ENCODE measurements at places on chromosomes 2 and 18.

DNA sequence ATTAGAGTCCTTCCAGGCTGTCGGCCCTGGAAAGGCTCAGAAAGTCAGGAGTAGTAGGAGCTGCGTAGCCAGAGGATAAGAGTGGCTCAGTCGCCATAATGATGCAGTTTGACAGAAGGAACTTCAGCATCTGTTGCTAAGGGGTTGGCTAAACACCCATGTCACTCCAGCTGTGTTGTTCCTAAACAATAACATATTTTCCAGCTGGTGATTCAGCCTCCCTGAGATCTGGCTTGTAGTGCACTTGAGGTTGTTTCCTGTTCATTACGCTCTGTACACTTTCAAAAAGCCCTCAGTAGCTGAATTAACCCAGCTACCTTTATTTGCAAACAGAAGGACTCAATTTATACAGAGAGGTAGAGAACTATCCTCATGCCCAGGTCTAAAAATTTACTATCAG is 39.7 kb upstream of the EPAS1 start:
- DNase-seq = peak; percentile 95

DNA sequence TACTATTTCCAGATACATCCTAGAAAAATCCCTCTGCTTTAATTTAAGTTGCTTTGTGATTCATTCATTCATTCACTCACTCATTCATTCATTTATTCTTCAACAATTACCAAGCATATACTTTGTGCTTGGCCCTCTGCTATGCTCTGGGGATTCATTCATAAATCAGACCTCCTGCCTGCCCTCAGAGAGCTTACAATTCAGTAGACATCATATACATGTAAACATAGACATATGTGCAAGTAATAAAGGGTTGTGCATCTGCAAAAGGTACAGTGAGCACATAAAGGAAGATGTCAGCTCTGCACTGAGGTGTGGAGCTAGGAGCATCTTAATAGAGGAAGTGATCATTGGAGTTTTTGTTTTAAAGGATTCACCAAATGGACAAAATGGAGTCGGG is 189.4 kb downstream of the AGPS start:
- no peak for DNase-seq

- peak; percentile 38 for DNase-seq
Measured at GRCh38 chr2:237715459-237715947, 83.1 kb upstream of the RBM44 start.

DNA sequence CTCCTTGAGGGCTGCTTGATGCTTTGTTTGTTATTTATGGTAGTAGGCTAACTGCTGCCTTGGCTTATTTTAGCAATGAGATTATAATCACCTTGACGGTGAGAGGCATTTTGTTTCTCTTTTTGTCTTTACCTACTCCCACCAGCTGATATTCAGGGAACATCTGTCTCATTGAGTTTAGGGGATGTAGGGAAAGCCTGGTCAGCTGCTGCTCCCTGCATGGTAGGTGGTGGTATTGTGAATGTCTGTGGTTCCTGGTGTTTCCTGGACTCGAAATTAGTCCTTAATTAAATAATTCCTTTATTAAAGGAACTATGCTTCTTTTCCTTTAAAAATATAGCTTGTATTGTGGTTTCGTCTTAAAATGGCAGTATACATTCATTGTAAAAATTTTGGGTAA is 77.8 kb downstream of the ADAM23 start:
- no peak for DNase-seq

DNA sequence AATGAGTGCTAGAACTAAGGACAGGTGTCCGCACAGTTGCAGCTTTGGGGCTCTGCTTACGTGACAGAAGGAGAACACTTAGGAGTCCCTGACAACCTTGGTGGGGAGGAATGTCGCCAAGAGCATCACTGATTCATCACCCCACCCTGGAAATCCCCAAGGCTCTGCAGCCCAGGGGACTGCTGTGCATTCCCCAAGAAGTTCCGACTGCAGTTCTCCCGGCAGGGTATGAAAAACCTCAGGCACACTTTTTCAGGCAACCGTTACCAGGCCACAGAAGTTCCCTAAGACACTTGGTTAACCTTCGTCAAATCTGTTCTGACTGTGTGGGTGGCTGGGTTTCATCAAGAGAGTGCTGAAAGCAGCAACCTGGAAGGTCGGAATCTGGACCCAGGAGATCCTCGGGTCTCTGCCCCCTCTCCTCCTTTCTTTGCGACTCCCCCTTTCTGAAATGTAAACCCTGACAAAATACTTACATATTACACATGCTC is 192.1 kb upstream of the CXCR4 start:
- no peak for DNase-seq

DNA sequence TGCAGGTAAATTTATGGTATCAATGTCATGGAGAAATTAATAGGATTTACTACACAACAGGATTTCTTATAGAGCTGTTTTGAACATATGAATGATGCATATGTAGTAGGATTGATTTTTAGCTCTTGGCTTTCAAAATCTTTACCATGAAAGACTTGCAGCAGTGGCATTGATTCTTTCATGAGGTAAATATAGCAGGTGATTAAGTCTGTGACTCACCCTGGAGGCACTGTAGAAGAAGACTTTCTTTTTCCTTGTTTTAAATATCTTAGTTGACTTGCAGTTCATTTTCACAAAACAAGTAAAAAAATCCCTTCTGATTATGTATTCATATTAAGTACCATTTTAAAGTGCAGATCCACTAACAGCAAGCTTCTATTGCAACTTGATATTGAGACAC is 463.0 kb downstream of the FBXO15 start:
- DNase-seq = no peak

DNA sequence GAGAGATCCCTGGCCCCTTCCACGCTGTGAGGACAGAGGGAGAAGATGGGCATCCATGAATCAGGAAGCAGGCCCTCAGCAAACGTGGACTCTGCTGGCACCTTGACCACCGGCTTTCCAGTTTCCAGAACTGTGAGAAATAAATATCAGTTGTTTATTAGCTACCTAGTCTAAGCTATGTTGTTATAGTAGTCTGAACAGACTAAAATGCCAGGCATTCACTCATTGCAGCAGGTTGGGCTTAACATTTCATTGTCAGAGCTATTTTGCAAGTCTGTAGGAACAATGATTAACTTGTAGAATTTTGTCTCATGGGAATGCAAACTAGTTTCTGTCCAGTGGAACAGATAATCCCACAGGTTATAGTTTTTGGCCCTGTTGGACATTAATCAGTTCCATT is 24.8 kb upstream of the TBC1D8 start:
- no peak for DNase-seq

GRCh38 chr18:50633992-50634391 is 74.1 kb downstream of the MAPK4 start:
- no peak for DNase-seq

Data from NCI-H510A treated with DMSO at 0.1 percent for 48 hours (cell line).